Kasumi-1 (cell line): ENCODE measurements at places on chromosomes 7 and 10.

DNA sequence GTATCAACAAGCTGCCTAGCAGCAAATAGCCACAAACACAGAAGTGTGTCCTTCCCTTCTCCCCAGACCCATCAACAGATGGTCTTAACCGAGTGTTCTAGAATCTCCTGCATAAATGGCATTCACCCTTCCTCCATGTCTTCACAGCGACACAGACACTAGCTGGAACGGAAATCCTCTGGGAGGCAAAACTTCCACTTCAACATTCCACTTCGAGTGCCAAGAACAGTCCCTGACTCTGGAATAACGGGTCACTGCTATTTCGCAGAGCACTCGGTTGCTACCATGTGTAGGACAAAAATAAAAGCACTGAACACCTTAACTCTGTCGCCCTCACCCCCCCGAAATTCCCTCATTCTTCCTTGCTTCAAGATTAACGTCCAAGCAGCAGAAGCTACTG, 65.1 kb downstream of the SFMBT2 start:
- DNase-seq: no peak

DNA sequence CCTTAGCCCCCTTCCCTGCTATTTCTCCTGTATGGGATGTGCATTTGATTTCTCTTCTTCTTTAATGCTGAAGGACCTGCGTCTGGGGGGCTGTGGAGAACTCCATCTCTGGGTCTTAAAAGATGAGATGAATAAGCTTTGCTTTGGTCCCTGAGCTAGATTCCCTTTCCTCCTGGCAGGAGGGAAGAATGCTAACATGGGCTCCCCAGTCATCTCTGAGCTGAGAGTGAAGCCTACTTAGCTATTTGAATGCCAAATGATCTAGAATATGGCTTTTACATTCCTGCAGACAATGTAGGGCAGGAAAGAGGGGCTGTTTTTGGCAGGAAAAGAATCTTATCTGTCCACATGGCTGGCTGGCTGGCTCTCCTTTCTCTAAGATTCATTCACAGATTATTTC, 62.6 kb upstream of the EFCAB10 start:
- no peak for DNase-seq

DNA sequence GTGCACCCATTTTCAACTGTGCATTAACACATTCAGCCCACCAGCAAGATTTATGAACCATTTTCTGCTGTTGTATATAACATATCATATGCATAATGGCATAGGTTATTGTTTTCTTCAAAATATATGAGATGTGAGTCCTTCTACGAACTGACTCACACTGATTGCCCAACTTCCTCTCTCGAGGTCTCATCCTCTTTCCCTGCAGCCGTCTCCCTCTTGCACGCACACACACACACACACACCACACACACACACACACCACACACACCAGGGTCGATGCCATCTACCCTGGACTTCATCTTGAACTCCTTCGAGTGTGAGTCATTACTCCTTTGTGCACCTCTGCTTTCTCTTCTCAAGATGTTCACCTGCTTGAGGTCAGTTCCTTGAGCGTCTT, 36.7 kb downstream of the EGFR start:
- DNase-seq: no peak

DNA sequence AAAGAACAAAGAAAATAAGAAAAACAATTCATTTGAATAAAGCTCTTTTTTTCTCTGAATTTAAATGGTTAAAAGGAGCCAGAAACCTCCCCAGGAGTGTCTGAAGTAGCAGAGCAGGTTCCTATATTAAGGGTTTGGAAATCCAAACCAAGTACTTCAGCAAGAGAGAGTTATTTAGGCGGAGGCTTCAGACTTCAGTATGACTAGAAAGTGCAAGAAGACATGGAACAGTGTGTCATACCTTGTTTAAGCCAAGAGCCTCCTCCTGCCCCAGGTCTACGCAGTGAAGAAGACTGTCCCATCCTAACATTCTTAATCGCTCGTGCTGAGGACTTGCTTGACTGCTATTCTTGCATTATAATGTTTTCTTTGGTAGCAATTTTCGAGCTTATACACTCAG, 51.3 kb downstream of the ODAD2 start:
- DNase-seq: no peak

- peak; percentile 22 for DNase-seq
Measured at GRCh38 chr10:86553639-86554038, 32.0 kb upstream of the WAPL start.

GRCh38 chr10:61376908-61377368, 76.2 kb downstream of the TMEM26 start:
- no peak for DNase-seq

GRCh38 chr7:28038175-28038797, 142.3 kb downstream of the JAZF1 start:
- no peak for DNase-seq

- no peak for DNase-seq
Measured at GRCh38 chr7:93973134-93973533, 31.0 kb downstream of the BET1 start.

DNA sequence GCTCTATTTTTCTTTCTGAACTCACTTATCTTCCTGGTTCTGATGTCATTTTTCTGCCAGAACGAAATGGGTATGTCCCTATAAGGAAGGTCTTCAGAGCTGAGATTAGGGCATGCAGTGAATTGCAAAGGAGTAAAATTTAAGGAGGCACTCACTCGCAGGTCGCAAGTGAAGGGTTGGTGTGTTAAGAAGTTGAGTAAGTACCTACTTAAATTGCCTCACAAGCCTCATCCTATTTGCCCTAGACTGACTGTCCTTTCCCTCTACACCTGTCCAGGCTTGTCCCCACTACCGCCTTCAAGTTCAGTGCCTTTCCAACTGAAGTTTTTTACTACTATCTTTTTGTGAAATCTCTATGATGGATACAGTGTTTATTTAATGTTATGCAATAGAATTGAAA, 191.5 kb downstream of the AHR start:
- DNase-seq: no peak

GRCh38 chr7:134060874-134061273, 66.3 kb upstream of the LRGUK start:
- no peak for DNase-seq

DNA sequence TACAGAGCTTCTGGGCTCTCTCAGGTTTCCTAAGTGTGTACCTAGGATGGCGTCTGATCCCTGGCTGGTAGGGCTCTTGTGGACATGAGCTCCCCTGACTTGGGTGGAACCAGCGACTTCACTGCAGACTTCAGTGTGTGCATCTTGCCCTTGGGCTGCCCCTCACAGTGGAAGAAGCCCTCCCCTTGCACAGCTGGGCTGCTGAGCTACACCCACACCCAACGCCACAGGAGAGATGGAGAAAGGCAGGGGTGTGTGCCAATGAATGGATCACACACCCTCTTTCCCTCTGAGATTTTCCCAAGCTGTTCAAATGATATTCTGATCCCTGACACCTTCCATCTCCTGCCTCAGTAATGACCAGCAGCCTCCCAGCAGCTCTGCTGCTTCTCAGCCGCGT, 296.7 kb downstream of the GFRA1 start:
- DNase-seq: no peak

- no peak for DNase-seq
Measured at GRCh38 chr10:58920655-58921003, 255.8 kb upstream of the PHYHIPL start.

- DNase-seq: no peak
Measured at GRCh38 chr7:6178298-6179029, 94.0 kb downstream of the CYTH3 start.

- no peak for DNase-seq
Measured at GRCh38 chr10:74067373-74068352, 69.7 kb downstream of the VCL start.

- DNase-seq: no peak
Measured at GRCh38 chr7:36306222-36306621, 83.4 kb upstream of the ANLN start.

DNA sequence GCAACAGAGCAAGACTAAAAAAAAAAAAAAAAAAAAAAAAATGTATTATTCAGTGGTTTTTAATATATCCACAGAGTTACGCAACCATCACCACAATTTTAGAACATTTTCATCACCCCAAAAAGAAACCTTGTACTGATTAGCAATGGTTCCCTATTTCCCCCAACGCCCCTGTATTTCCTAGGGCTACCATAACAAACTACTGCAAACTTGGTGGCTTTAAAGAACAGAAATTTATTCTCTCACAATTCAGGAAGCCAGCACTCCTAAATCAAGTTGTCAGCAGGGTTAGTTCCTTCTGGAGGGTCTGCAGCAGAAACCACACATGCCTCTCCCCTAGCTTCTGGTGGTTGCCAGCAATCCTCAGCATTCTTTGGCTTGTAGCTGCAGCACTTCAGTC, 5.9 kb upstream of the NUP42 start:
- peak; percentile 93 for DNase-seq

GRCh38 chr7:36301914-36302771, 87.5 kb upstream of the ANLN start:
- no peak for DNase-seq

DNA sequence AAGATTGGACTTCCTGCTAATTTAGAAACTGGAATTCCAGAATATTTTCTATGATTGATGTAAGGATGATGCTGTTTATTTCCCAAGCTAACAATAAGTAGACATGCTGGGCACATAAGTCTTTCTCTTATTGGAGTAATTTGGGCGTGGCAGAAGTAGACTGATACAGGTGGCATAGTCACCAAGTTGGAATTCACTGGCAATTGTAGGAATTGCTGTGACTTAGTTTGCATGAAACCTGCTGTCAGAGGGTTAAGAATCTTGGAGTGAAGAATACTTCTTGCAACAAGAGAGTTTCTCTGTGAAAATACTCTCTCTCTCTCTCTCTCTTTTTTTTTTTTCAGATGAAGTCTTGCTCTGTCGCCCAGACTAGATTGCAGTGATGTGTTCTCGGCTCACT, 569.7 kb downstream of the REEP3 start:
- DNase-seq: no peak

GRCh38 chr7:47501406-47501805, 80.5 kb downstream of the TNS3 start:
- no peak for DNase-seq

GRCh38 chr10:47042199-47042473, 130.9 kb downstream of the PTPN20 start:
- no peak for DNase-seq

- no peak for DNase-seq
Measured at GRCh38 chr7:69817121-69817520, 218.8 kb downstream of the AUTS2 start.

DNA sequence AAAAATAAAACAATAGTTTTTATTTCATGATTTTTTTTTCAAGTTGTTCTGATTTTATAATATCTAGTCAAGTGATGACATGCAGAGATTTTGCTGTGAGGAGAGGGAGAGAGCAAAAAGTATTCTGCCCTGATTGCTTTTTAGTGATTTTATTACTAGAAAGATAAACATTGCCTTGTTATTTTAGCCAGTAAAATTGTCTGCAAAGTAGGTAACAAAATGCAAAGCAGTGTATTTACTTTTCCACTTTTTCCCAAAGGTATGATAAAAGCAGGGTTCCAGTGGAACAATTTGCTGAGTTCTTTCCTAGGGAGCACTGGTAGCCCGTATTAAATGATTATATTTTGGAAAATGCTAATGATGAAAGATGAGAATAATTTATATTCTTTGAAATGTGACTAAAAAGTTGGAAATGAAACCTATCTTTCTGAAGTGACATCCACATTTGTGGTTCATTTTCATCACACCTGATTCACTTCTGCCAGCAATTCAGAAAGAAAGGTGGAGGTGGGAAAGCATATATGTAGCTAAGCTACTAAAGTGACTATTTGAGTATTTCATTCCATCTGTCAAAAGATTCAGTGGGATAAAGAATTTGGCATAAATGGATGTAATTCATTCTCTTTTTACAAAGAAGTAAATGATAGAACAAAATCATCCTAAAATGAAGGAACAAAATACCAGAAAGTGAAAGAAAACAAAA, 300.3 kb downstream of the ADK start:
- DNase-seq: no peak

- no peak for DNase-seq
Measured at GRCh38 chr7:151857412-151857811, 19.5 kb downstream of the PRKAG2 start.

DNA sequence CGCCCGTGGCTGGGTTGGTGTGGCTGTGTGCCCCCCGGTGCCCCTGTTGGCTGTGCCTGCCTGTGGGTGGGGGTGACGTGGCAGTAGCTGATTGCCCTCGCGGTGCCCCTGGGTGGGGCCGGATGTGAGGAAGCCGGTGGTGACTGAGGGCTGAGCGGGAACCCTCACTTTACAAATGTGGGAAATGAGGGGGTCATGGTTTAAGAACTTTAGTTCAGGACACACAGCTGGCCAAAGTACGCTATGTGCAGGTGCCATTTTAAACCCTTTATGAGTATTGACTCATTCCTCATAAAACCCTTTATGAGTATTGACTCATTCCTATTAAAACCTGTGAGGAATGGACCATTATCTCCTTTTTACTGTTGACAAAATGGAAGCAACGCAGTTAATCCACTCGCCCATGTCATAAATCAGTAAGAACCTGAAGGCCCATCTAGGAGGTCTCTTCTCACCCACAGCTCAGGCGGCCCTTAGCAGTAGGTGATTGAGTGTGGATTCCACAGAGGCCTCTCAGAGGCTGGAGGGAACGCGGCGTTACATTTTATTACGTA, 290.1 kb upstream of the COBL start:
- DNase-seq: no peak

GRCh38 chr7:95772298-95772770, at the start of gene DYNC1I1:
Gene DYNC1I1, plus strand, starts transcription at chr7:95772554. Its CDS starts 32,176 bp downstream, at chr7:95804730.
- peak; percentile 23 for DNase-seq

DNA sequence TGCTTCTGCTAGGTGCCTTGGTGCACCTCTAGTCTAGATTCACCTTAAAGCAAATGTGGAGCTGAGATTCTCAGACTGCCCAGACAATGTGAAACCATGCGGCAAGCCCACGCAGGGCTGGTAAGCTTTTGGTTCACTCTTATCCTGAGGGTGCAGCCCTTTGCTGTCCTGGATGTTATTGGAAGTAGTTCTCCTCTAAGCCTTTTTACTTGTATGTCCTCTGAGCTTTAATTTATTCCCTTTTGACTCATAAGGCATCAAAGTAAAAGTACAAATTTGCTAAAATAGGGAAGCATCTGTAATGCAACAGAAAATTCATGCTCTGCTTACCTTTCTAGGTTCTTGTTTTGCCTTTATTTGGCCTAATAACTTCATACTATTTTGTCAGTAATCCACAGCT, 186.8 kb downstream of the MACC1 start:
- DNase-seq: no peak

DNA sequence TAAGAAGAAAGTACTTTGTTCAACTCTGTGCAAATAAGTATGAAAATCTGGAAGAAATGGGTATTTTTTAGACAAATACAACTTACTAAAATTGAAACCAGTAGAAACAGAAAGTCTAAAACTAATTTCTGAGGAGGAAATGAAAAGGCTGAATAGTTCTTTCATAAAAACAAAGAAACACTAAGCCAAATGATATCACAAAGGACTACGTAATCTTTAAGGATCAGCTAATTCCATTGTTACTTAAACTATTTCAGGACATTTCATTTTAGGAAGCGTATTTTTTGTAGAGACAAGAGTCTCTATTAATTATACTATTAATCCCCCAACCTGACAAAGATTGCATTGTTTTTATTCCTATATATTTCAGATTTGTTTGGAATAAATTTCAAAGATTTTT, 11.2 kb upstream of the CCSER2 start:
- DNase-seq: no peak
